T1000 (cell line): ENCODE measurements at places on chromosomes 12 and 14.

GRCh38 chr12:40892528-40892927 lies 200.3 kb downstream of the CNTN1 start:
- DNase-seq = no peak

GRCh38 chr12:94535510-94535921 lies 75.8 kb upstream of the CEP83 start:
- DNase-seq = no peak

GRCh38 chr12:92403210-92404175 lies 257.8 kb upstream of the BTG1 start:
- no peak for DNase-seq

DNA sequence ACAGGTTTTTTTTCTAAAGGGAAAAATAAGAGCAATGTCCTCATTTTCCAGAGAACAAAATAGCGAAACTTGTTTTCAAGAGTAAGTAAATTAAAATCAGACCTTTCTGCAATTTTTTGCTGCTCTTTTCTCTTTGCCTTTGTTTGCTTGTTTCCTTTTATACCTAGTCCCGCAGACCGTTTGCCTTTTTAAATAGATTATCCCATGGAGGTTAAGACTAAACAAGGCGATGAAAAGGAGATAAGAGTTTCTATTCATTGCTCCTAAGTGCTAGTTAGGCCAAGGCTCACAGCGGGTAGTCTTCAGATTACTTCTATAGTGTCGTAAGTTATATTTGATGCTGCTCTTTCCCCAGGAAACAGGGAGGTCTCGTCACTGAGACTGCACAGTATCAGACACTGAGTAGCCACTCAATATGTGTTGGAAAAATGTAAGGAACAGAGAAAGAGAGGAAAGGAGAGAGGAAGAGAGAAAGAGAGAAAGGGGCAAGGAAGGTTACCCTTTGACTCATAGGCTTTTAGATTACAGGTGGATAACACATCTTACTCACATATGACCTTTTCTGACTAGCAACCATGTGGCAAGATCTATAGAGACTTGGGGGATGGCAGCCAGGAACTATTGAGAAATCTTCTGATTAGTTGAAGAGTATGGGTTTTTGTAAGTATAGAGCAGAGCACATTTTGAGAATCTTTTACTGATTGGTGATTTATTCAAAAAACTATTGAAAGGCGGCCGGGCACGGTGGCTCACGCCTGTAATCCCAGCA lies 107.5 kb upstream of the PARP11 start:
- no peak for DNase-seq

GRCh38 chr14:72568296-72568992 lies 325.5 kb downstream of the DPF3 start:
- DNase-seq = no peak

DNA sequence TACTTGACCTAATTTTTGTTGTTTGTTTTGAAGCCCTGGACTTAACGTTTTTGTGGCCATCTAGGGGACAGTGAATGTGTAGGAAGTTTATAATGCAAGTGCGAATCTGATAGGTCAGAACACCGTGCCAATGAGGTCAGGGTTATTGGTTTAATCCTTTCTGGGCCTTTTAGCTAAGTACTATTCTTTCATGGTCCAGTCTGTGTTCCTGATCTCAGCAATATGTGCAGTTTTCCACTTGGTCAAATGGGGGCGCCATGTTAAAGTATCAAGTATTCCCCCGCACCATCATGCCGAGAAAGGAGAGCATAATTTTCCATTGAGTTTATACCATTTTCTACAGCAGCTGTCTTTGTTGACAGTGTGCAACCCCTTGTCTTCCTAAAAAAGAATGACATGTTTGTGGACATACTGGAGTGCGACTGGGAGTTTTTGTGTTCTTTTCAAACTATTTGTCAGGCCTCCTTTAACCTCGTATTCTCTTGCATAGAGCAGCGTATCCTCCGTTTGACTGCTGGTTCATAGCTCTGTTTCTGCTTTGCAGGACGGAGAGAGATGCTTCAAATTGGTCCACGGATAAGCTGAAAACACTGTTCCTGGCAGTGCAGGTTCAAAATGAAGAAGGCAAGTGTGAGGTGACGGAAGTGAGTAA lies 1.3 kb downstream of the AHSA1 start:
- DNase-seq = peak; percentile 16

GRCh38 chr14:81662570-81663197 lies 129.0 kb upstream of the SEL1L start:
- DNase-seq = no peak

- DNase-seq = no peak
Measured at GRCh38 chr14:20469890-20470602, 840 bp downstream of the PNP start.

GRCh38 chr14:68711561-68712309 lies 81.1 kb downstream of the ZFP36L1 start:
- DNase-seq = no peak

DNA sequence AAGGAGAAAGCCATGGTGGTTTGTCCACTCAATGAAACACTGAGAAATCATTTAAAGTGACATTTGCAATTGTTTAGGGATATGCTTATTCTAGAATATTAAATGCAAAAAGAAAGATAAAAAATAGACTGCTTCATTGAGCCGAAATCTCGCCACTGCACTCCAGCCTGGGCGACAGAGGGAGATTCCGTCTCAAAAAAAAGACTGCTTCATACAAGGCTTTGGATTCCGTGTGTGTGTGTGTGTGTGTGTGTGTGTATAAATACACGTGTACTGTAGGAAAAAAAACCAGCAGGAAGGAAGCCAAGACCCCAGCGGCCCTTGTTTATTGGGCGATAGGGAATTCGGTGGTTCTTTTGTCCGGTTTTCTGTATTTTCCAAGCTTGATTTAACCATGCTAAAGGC lies 3.2 kb upstream of the ZNF839 start:
- no peak for DNase-seq

DNA sequence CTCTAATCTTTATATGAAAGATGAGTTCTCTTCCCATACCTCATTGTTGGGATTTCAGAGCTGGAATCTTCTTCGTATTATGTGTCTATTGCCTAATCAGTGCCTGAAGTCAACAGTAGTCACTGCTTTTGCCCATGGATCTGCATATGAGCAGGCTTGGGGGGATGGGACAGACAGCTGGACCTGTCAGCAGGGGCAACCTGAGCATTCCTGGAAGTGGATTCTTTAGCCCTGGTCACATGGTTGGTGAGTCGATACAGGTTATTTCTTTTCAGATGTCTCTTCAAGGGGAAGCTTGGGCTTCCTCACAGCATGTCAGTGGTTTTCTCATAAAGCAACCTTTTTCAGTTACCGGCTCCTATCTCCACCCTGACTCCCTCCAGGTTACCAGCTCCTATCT lies 97.3 kb upstream of the RBM19 start:
- DNase-seq = no peak

DNA sequence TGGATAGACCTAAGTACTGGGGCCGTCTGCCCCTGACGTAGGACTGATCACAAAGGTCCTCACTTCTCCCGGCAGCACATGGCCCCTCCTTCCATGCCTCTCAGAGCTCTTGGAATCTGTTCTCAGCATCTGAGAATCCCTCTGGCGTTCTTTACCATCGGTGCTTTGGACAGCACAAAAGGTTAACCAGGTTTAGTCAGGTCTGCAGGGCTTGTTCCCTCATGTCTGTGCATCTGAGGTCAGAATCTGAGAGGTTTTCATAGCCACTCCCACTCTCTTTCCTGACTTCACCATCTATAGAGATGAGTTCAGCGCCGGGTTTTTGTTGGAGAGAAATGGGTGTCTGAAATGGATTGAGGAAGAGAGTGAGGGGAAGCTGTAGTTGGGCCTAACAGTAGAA lies 130.0 kb upstream of the ARHGAP5 start:
- DNase-seq = no peak

- no peak for DNase-seq
Measured at GRCh38 chr12:89106950-89107349, 245.4 kb downstream of the DUSP6 start.

DNA sequence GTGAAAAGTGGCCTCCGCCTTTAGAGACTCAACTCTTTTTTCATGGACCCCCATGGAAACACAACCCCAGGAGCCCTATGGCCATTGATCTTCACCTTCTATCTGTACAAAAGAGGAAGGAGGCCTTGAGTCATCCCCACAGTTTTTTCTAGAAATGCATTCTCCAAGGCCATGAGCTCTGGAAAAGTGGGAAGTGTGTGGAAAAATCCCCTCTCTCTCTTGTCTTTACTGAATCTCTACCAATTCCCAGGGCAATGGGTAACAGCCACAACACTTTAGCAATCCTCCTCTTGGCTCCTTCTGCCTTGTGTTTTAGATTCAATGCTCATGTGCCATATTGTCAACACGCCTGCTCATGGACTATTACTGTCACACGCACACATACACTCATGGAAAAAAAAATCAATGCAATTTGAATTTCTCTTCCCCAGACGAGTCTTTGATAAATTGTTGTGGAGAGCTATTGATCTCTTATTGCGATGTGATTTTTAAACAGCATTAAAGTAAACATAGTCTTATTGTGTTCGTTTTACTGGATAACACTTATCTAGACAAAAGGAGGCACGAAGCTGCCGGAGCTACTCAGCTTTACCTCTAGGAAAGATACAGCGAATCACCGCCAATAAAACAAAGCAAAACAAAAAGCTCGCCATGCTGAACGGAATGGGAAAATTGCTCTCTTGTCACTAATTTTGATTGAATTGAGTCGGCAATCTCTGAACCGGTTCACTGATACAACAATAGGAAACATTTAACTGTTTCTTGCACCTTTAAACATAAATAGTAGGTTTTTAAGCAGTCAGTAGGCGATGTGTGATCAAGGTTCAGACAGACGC lies 260.3 kb downstream of the VRK1 start:
- no peak for DNase-seq

DNA sequence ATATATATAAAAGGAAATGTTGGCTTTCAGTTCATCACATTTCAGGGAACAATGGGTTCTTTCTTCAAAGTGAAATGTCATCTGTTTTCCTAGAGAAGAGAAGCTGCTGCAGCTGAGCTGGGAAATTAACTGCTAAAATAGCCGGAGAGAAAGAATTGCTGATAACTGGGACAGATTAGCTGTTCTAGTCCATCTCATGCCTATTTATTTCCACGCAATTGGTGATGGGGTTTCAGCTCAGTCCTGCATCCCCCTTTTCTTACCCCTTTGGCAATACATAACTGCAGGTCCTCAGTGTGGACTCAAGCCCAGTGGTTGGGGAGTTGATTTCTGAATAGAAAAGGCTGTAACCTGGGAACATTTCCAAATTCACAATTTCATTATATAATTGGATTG lies 436.9 kb upstream of the TMEM132C start:
- DNase-seq = no peak

DNA sequence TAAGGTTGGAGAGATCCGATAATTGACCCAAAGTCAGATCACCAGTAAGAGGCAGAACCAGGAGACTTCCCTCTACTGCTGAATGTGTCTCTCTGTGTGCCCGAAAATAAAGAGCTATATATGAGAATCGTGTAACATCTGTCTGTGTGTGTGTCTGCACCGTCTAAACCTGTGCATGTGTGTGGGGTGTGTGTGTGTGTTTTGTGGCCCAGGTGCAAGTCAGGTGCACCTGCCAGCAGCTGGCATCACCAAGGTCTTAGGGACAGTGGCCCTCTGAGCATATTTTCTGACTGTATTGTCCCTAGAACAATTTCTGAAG lies 24.7 kb upstream of the KRT78 start:
- no peak for DNase-seq

DNA sequence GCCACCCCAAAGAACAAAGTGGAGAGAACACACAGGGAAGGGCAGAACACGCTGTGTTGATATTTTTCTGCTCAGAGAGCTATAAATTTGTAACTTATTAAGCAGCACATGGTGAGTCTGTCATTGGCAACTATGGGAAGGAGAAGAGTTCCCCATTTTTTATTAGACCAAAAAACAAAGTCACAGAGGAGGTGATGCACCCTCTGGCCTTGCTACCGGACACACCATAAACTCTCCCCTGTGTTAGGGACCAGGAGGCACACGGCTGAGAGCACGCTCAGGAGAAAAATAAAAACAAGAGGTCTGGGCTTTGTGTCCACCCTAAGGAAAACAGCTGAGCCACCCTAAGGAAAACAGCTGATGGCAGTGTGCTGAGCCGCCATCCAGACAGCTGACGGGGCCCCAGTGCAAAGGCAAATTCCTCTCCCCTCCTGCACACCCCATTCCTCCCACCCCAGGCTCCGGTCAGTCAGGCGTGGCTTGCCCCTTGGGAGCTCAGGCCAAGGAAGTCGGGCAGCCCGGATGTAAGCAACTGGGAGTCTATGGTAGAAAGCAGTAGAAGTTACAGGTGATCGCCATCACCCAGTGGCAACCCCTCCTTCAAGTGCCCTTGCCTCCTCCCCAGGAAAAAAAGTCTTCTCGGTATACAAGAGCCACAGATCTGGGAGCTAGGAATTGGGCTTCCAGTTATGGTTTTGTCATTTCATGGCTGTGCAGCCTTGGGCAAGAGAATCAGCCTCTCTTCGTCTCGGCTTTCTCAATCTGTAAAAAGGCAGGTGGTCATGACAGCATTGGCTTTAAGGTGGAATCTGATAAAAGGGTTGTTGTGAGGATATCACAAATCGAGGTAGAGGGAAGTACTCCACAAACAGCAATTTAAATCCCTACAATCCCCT lies 2.4 kb downstream of the PXN start:
- DNase-seq = no peak

DNA sequence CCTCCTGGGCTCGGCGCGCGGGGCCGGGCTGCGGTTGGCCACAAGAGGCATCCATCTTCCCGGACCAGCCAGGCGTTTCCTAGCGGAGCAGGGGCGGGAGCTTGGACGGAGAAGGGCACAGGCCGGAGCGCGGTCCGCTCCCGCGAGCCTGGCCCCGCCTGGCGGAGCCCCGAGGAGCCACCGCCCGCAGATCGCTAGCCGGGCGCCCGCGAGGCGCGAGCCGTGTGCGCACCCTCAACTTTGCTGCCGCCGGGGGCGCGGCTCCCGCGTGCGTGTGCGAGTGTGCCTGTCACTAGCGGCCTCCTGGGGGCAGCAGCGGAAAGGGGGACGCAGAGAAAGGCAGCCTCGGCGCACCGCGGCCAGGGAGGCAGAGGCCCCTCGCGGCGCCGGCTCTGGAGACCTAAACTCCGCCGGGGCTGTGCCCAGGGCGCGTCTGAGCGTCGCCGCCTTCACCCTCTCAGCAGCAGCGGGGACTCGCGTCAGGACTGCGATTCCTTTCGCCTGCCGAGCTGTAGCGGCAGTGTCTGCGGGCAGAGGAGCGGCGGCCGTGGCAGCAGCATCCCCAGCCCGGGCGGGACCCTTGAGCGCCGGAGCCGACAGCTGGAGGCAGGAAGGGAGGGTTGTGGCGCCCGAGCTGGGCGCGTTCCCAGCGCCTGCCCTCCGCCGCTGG lies 644 bp upstream of the SRGAP1 start:
- DNase-seq = peak; percentile 95
